ENCODE measurements at places on chromosomes 5 and 9.

- H3K4me3 ChIP-seq: no peak overlapping the region
- DNase-seq: no peak
Measured at GRCh38 chr5:139698490-139699146, 50.5 kb downstream of the CXXC5 start.

- H3K27ac ChIP-seq: no peak overlapping the region
- DNase-seq: peak; percentile 38
- peaks cover 37% of the 10 kb centered on the region for H3K27me3 ChIP-seq
- no peak overlapping the region for H3K4me3 ChIP-seq
- H3K36me3 ChIP-seq: no peaks in the 10 kb centered on the region
Measured at GRCh38 chr9:119370816-119371215, 1.6 kb upstream of the BRINP1 start.

GRCh38 chr5:154464438-154464837 is 13.6 kb downstream of the HAND1 start:
- peaks cover 1% of the 10 kb centered on the region for H3K36me3 ChIP-seq
- H3K4me3 ChIP-seq: no peak overlapping the region
- no peak for DNase-seq
- H3K27ac ChIP-seq: no peak overlapping the region
- peaks cover 31% of the 10 kb centered on the region for H3K27me3 ChIP-seq

GRCh38 chr5:138936968-138937345 is 61.8 kb upstream of the LRRTM2 start:
- H3K36me3 ChIP-seq: no peaks in the 10 kb centered on the region
- no peak overlapping the region for H3K27ac ChIP-seq
- H3K4me3 ChIP-seq: no peak overlapping the region
- peaks cover 13% of the 10 kb centered on the region for H3K4me1 ChIP-seq

- H3K4me1 ChIP-seq: no peaks in the 10 kb centered on the region
- no peak overlapping the region for H3K27ac ChIP-seq
- no peak overlapping the region for H3K4me3 ChIP-seq
- H3K27me3 ChIP-seq: no peaks in the 10 kb centered on the region
- no peak for DNase-seq
Measured at GRCh38 chr9:68821911-68822310, 116.9 kb downstream of the PIP5K1B start.

DNA sequence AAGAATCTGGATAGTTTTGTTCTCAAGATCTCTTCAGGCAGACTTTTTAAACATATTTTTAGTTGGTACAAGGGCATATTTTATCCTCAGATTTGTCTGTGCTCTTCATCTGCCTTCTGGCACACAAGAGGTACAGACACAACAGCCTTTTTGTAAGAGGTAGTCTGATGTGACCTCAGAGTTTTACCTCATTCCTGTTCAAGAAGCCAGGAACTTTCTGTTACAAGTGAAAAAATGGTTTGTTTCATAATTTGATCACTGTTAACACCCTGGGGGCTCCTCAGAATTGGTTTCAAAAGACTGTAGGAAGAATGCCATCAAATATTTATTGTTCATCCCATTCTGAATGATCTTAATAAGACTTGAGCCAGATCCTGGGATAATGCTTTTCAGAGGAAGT is 136.7 kb downstream of the PRKACG start:
- DNase-seq: no peak
- no peak overlapping the region for H3K27ac ChIP-seq
- peaks cover 3% of the 10 kb centered on the region for H3K27me3 ChIP-seq
- H3K36me3 ChIP-seq: no peaks in the 10 kb centered on the region

GRCh38 chr9:93713716-93714115 is 137.3 kb downstream of the PHF2 start:
- H3K4me1 ChIP-seq: no peaks in the 10 kb centered on the region
- H3K27ac ChIP-seq: no peak overlapping the region
- no peak for DNase-seq
- no peaks in the 10 kb centered on the region for H3K27me3 ChIP-seq
- H3K36me3 ChIP-seq: no peaks in the 10 kb centered on the region
